ENCODE measurements at places on chromosomes 12 and 14. TPM values are rescaled to one million over a fixed set of nuclear protein-coding genes. Genes with fewer than 3 reads are reported as not detected.

LARP4 gene
- total RNA-seq: 69.4 TPM

SLC24A4 gene
- total RNA-seq: 1.1 TPM

TEAD4 gene
- total RNA-seq: 7.1 TPM

TDRD9 gene
- total RNA-seq: 2.3 TPM

TMEM30B gene
- total RNA-seq: 22.8 TPM

AQP5 gene
- total RNA-seq: 39.7 TPM

- H3K36me3 ChIP-seq: no peaks in the 10 kb centered on the region
- H3K27me3 ChIP-seq: no peaks in the 10 kb centered on the region
- H3K4me1 ChIP-seq: no peaks in the 10 kb centered on the region
- H3K27ac ChIP-seq: no peak overlapping the region
- DNase-seq: no peak
- no peak overlapping the region for H3K4me3 ChIP-seq
Observed at GRCh38 chr14:102213984-102214658, 74.4 kb downstream of the WDR20 start.

GRCh38 chr12:93098077-93098476 lies 169.0 kb upstream of the EEA1 start:
- no peaks in the 10 kb centered on the region for H3K36me3 ChIP-seq
- H3K27ac ChIP-seq: no peak overlapping the region
- H3K4me1 ChIP-seq: no peaks in the 10 kb centered on the region
- no peaks in the 10 kb centered on the region for H3K27me3 ChIP-seq
- peak; percentile 46 for DNase-seq

- no peaks in the 10 kb centered on the region for H3K36me3 ChIP-seq
- H3K27me3 ChIP-seq: no peaks in the 10 kb centered on the region
- no peak for DNase-seq
- H3K27ac ChIP-seq: no peak overlapping the region
- H3K4me1 ChIP-seq: no peaks in the 10 kb centered on the region
- H3K4me3 ChIP-seq: no peak overlapping the region
Observed at GRCh38 chr12:75482646-75483045, 2.1 kb downstream of the GLIPR1 start.

DNA sequence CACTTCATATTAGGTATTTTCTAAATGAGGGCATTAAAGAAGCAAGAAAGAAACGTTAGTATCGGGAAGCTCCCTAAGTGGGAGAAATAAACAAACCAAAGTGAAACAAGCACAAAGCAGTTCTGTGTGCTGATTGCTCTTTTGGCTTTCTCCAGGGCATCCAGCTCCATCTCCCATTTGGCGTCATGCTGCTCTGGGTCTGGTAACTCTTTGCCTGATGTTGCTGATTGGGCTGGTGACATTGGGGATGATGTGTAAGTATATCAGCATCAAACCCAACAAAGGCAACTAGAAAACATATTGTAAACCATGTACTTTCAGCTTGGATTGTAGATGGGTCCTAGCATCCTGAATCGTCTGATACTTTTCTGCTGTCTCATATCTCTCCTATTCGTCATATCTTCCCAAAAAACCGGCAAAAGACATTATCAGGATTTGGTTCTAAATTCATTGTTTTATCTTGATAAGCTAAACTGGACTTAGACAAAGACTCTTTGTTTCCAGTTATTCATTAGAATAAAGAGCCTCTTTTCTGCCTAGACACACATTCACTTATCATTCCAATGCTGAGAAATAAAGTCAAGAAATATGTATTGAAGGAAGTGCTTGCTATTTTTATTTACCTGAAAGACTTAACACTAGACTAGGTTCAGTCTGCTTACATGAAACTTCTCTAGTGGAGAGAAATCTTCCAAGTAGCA lies 2.4 kb downstream of the CLEC12B start:
- no peak for DNase-seq
- no peaks in the 10 kb centered on the region for H3K4me1 ChIP-seq
- no peaks in the 10 kb centered on the region for H3K36me3 ChIP-seq
- H3K27me3 ChIP-seq: no peaks in the 10 kb centered on the region
- no peak overlapping the region for H3K27ac ChIP-seq

DNA sequence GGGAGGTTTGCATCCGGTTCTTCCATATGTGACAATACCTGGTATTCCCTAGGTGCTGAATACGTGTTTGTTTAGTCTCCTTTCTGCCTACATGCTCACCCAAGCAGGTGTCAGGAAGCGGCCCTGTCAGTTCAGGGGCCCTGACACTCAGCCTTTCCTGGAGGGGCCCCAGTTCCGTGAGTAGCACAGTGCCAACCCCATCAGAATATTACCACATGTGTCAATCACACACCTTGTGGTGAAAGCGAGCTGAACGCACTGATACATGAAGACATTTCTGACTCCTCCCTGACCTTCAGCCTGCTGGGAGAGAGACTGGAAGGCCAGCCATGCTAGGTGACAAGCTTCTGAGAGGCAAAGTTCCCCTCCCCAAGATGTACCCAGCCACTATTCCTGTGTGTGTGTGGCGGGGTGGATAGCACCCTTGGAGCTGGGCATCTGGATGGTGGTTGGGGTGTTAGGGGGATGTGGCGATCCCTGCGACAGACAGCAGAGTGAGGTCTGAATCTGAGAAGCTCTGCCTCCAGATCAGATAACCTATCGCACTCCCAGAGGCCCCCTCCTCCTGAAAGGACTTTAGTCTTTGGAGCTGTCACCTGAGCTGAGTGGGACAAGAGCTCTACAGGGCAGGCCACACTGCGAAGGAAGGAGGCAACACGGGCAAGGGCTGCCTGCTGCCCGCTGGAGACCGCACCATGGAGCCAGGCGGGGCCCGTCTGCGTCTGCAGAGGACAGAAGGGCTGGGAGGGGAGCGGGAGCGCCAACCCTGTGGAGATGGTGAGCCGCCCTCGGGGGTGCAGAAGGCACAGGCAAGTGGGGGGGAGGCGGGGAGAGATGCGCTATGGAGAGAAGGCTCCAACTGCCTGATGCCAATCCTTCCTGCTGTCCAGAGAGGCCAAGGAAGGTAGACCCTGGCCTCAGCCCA lies at the start of gene SOAT2:
SOAT2 (plus strand) TSS at position 604 of the 925 bp plus-strand sequence; CDS start at position 696, 92 bp downstream.
- no peaks in the 10 kb centered on the region for H3K36me3 ChIP-seq
- no peaks in the 10 kb centered on the region for H3K27me3 ChIP-seq
- H3K4me1 ChIP-seq: peaks cover 6% of the 10 kb centered on the region
- no peak within 1 kb of the TSS for H3K4me3 ChIP-seq

DNA sequence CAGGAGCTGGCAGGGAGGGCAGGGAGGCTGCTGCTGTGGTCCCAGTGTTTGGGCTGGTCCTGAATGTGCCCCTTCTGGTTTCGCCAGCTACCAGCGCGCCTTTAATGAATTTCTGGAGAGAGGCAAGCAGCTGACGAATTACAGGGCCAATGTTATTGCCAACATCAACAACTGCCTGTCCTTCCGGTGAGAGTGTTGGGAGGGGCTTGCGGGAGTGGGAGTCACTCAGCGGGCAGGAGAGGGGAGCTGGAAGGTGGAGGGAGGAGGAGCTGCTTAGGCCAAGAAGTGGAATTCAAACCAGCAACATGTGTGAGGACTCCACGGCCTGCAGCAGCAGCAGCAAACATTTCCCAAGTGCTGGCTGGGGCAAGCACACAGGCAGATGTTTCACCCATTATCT lies 7.7 kb downstream of the TNFAIP2 start:
- no peak overlapping the region for H3K27ac ChIP-seq
- peaks cover 7% of the 10 kb centered on the region for H3K4me1 ChIP-seq
- DNase-seq: peak; percentile 69
- H3K36me3 ChIP-seq: peaks cover 4% of the 10 kb centered on the region

GRCh38 chr12:32395026-32395425 lies 4.3 kb upstream of the FGD4 start:
- H3K4me3 ChIP-seq: no peak overlapping the region
- no peaks in the 10 kb centered on the region for H3K27me3 ChIP-seq
- no peak overlapping the region for H3K27ac ChIP-seq
- no peak for DNase-seq
- H3K36me3 ChIP-seq: no peaks in the 10 kb centered on the region
- H3K4me1 ChIP-seq: peaks cover 6% of the 10 kb centered on the region

DNA sequence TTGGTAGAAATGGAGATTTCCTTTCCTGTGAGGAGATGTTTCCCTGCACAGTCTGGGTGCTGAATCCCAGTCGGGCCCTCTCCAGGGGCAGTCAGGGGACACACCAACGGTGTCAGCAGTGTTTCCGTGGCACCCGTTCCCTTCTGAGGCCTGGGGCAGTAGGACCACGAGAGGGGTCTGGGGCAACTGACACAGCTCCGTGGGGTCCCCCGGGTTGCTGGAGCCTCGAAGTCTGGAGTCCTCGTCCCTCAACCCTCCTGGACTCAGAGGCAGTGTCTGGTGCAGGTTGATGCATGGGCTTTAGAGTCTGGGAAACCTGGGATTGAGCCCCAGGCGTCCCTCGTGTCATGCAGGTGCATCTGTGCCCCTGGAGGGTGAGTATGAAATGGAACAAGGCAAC lies 327.3 kb downstream of the ADGRD1 start:
- H3K36me3 ChIP-seq: no peaks in the 10 kb centered on the region
- H3K4me3 ChIP-seq: no peak overlapping the region
- H3K27ac ChIP-seq: no peak overlapping the region
- no peaks in the 10 kb centered on the region for H3K4me1 ChIP-seq
- H3K27me3 ChIP-seq: no peaks in the 10 kb centered on the region
- DNase-seq: no peak

- no peak overlapping the region for H3K27ac ChIP-seq
- peaks cover 5% of the 10 kb centered on the region for H3K36me3 ChIP-seq
- DNase-seq: no peak
Observed at GRCh38 chr12:113860950-113861349, 105.2 kb downstream of the RBM19 start.

DNA sequence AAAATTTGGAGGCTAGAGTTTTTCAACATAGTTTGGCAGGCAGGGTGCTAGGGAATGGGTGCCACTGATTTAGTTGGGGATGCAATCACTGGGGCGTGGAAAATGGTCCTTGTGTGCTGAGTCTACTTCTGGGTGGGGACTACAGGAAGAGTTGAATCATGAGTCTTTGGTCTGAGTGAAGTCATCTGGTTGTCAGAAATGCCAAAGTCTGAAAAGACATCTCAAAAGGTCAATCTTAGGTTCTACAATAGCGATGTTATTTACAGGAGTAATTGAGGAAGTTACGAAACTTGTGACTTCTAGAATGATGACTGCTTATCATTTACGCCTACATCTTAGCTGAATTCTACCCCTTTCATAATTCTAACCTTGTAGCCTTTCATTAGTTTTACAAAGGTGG lies 209.1 kb downstream of the NUBPL start:
- no peaks in the 10 kb centered on the region for H3K36me3 ChIP-seq
- no peaks in the 10 kb centered on the region for H3K4me1 ChIP-seq
- no peak overlapping the region for H3K27ac ChIP-seq
- no peak overlapping the region for H3K4me3 ChIP-seq

DNA sequence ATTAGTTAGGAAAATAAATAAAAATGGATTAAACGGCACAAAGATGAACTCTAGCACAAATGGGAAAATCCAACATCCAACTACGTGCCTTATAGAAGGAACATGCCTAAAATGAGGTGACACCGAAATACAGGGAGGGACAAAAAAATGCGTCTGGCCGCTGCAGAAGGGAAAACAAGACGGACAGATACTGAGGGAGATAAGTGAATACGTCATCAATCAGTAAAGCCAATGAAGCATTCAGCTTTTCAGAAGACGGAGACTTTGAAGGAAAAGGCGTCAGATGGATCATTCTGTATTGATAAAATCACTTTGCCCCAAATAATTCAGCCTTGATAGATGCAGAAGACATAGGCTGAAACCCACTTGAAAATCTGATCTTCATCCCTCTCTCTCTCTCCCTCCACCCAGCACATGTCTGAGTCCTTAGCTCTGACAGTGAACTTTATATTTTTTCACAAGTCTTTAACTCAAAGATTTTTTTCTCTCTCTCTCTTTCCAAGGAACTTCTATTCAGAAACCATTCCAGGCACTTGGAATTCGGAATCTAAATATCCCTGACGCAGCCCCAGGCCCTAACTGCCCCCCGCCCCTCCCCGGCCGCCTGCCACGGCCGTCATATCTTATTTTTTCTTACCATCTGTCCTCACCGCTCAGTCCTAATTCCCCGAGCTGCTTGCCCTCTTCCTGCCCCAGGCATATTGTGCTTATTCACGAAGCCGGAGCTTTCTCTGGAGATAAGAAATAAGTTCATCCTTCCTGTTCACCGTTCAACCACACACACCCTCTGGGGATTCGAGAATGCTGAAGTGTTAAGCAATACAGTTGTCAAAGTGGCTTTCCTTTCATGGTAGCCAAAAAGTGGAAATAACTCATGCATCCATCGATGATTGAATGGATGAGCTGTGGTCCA lies 35.5 kb upstream of the RFLNA start:
- peak; percentile 29 for DNase-seq
- H3K36me3 ChIP-seq: no peaks in the 10 kb centered on the region
- no peak overlapping the region for H3K4me3 ChIP-seq
- no peak overlapping the region for H3K27ac ChIP-seq
- H3K27me3 ChIP-seq: peaks cover 12% of the 10 kb centered on the region
- peaks cover 9% of the 10 kb centered on the region for H3K4me1 ChIP-seq

DNA sequence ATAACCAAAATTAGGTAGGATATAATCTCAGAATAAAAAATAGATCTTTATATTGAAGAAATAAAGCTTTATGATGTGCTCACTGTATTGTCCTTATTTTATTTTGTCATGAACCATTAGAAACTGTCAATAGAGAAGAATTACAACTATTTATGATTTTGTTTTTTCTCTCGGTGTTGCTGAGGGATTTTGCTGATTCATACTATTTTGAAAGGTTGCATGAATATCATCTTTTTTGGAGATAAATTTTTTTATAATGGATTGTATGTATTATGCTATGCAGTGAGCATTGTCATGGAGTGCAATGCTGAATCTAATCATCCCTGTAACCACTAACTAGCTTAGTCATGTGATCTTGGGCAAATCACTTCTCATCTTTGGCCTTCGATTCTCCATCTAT lies 15.0 kb downstream of the SLC39A9 start:
- H3K4me1 ChIP-seq: no peaks in the 10 kb centered on the region
- H3K4me3 ChIP-seq: no peak overlapping the region
- DNase-seq: no peak
- no peak overlapping the region for H3K27ac ChIP-seq

- H3K4me3 ChIP-seq: no peak overlapping the region
- no peaks in the 10 kb centered on the region for H3K4me1 ChIP-seq
Observed at GRCh38 chr14:26113911-26114640, 483.8 kb downstream of the NOVA1 start.

GRCh38 chr14:72636094-72636493 lies 257.8 kb downstream of the DPF3 start:
- no peak overlapping the region for H3K4me3 ChIP-seq
- H3K27me3 ChIP-seq: no peaks in the 10 kb centered on the region
- DNase-seq: no peak
- H3K27ac ChIP-seq: no peak overlapping the region
- H3K36me3 ChIP-seq: no peaks in the 10 kb centered on the region

GRCh38 chr14:39474416-39474911 lies 42.2 kb upstream of the FBXO33 start:
- DNase-seq: no peak
- no peaks in the 10 kb centered on the region for H3K36me3 ChIP-seq
- no peaks in the 10 kb centered on the region for H3K4me1 ChIP-seq
- H3K4me3 ChIP-seq: no peak overlapping the region
- H3K27me3 ChIP-seq: no peaks in the 10 kb centered on the region
